ENCODE measurements at places on chromosomes 5 and 9.
A peak's percentile ranks its signal among the peaks of the same experiment; 100 is the strongest.

- no peak for DNase-seq
Observed at GRCh38 chr9:88577256-88578120, 42.5 kb downstream of the NXNL2 start.

DNA sequence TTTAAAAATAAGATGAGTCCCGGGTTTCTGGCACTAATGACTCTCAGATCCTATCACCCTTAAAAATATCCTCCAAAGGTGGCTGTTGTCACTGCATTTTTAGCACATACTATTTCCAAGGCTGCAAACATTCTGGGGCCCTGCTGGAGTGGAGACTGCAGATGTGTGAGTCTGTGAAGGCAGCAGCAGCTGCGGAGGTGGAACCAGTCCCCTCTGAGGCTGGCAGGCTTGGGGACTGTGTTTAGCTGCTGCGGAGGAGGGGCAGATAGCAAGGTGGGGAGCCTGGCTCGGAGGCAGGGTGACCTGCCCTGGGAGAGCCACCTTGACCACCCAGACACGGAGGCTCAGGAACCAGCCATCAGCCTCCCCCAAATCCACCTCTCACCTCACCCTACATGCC, 77.0 kb downstream of the C5orf15 start:
- no peak for DNase-seq

DNA sequence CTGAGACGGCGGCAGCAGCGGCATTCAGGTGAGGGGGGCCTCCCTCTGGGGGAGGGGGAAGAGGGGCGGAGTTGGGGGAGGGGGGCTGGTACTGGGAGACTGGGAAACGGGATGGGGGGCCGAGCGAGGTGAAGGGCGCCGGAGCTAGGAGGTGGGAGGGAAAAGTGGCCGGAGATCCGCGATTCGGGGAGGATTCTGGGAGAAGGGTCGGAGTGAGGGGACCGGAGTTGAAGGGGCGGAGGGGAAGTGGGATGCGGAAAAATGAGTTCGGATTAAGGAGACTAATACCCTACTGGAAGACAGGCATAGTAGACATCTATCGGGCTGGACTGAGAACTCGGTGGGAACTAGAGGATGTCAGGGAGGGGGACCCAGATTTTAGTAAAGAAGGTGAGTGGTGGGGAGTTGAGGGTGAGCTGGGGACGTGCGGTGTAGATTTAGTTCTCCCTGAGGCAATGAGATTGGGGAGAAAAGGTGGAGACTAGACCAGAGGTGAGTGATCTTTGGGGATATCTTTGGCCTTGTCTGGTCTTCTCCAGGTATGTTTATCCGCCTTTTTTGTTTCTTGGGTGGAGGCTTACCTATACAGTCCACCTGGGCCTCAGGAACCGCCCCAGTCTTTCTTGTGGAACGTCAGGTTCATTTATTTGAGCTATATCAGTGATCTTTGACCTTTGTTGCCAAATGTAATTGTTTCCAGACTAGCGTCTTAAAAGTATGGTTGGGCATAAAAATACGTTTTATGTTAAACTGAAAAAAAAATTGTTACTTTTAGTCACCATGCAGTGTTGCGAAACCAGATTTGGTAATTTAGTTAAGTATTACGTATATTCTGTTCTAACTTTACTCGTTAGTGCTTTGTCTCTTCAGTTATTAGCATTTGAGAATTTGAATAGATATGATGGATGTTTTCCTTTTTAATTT, 632 bp downstream of the UBAP1 start:
- DNase-seq, result no peak

GRCh38 chr5:56175021-56175420, 58.1 kb downstream of the ANKRD55 start:
- no peak for DNase-seq

DNA sequence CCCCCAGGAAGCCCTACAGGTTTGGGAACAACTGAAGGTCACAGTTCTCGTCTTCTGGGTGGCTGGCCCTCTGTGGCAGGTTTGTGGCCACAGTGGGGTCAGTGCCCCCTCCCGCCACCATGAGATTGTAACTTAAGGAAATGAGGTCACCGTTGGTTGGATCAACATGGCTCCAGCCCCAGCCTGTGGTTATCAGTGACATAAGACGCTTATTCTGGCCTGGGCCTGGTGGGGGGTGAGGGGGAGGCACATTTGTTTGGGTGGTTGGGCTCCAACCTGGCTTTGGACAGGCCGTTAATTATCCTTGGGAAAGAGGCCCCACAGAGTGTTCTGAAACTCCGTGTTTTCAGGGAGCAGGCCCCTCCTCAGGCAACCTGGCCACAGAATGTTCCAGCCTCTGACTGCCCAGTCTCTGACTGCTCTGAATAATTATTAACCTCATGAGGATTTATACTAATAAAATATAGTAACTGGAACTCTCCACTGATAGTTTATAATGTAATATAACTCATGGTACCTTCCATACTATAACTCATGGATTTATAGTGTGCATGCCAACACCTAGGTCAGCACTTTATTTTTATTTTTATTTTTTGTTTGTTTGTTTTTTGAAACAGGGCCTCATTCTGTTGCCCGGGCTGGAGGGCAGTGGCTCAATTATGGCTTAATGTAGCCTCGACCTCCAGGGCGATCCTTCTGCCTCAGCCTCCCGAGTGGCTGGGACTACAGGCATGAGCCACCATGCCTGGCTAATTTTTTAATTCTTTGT, 58.0 kb upstream of the RPL26L1 start:
- DNase-seq, result peak; percentile 18

DNA sequence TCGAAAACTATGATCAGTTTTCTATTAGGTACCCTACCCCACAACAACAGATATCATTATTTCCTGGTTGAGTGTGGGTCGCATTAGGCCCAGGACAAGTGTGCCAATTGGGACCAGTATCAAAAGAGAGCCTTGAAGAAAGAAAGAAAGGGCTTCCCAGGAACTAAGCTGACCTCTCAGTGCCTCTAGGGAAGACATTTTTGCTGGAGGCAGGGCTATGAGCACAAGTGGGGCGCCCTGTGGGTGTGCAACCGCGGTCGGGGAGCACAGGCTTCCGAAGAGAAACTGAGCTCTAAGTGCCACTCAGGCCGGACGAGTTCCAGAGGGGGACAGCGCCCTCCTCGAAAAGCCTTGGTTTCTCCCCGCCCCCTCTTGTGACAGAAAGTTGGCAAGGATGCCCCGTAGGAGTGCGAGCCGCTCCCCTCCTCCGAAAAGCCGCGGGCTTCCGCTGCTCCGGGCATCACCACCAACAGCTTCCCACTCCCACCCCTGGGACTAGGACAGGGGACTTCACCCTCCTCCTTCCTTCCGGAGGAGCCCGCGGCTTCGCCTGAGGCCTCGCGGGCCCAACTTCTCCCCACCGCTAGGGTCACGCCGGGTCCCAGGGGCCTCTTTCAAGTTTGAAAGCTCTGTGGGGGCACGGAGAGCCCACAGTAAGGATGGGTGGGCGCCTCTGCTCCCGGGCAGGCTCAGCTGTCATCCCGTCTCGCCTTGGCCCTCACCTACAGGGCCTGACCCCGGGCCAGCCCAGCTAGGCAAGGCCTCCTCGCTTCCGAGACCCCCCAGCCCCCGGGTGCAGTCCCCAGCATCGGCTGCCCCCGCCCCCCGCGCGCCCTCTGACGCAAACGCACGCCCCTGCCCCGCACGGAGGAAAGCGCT, 2.0 kb downstream of the NR2F1-AS1 start:
- no peak for DNase-seq

DNA sequence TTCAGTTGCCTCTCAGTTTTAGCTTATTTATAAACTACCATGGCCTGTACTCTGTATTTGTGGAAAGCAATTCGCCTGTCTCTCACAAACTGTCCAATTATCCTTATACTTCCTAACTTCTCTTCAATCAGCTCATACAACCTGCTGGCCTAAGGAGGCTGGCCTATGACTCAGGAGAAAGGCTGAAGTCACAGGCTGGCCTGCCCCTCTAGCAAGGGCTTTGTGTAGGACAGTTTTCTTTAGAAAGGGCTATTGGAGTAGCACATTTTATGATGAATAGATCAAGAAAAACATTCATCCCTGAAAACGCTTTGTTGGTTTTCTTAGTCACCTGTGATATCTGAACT, 988.7 kb upstream of the ARRDC3 start:
- DNase-seq, result no peak

GRCh38 chr9:80467632-80468031, 895.9 kb downstream of the TLE4 start:
- no peak for DNase-seq

- no peak for DNase-seq
Observed at GRCh38 chr9:83423815-83424707, 114.1 kb downstream of the FRMD3 start.

DNA sequence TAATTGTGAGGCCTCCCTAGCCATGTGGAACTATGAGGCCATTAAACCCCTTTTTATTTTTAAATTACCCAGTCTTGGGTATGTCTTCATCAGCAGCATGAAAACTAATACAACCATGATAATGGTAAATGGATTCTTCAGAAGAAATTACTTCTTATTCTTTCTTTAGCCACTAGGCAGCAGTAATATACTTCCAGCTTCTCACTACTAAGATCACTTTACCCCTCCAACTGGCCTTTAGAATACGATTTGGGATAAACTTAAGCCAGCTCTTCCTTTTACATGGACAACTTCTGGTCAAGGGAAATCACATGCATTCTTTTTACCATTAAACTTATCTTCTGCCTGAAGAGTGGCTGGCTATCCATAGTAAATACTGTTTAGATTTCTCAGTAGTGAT, 355.4 kb downstream of the MAN2A1 start:
- DNase-seq, result no peak

- peak; percentile 69 for DNase-seq
Observed at GRCh38 chr9:121557581-121558447, 58.2 kb upstream of the GGTA1 start.

GRCh38 chr9:696332-697323, 144.9 kb upstream of the DMRT1 start:
- DNase-seq, result no peak

DNA sequence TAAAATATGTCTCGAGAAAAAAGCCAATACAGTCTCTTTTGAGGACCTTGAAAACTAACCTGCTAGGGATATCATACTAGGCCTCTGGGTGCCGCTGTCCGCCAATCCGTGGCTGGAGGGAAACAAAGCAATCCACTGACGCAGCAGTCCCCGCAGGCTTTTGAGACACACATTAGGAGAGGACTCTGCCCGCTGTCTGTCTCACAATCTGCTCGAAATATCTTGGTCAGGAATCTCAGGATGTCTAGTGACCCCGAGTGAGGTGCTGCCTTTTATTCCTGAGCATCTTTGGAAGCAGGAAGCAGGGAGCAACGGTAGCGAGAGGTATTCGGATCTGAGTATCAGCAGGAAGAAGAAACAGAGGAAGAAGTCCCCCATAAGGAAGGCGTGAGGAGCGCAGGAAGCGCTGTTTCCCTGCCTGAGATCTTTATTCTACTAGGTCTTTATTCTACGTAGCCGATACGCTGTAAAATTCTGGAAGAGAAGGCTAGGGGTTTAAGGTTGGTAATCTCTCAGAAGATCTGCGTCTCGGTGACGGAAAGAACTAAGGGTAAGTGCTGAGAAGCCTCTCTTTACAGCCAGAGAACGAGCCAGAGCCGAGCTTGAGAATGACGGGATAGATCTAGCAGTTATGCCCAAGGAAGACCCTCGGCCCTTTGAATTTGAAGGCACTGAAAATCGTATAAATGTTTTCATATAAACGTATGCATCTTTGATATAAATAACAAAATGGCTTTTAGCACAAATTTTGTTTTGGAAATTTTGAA, 4.0 kb upstream of the PCDHGA1 start:
- peak; percentile 3 for DNase-seq

DNA sequence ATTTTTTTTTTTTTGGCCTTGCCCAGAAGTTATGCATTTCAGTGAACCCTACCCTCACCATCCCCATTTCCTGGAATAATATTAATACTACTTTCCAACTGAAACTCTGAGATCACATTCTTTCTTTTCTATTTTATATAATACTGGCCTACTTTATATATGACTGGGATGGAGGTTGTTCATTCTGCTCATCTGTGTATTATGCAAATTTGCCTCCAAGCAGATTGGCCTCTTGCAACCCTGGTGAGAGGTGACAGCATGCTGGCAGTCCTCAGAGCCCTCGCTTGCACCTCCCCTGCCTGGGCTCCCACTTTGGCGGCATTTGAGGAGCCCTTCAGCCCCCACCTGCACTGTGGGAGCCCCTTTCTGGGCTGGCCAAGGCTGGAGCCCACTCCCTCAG, 35.4 kb downstream of the CDKN2A start:
- DNase-seq, result no peak

DNA sequence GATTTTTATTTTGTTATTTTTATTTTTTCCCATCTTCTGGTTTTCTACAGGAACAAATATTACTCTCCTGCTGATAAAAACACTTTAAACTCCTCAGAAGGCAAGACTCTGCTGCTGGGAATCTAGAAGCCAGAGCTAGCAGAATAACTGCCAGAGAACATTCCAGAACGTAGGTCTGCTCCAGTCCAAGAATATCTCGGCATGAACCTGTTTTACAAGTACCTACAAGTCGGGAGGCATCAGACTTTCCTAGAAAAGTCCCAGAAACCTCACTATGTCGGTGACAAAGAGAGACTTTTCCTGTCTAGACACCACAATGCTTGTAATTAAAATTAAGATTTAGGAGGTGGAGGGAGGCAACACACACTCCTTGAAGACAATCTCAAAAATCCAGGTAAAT, 41.4 kb downstream of the FABP6 start:
- DNase-seq, result no peak

- no peak for DNase-seq
Observed at GRCh38 chr5:85388770-85389169, 1004.1 kb upstream of the EDIL3 start.

DNA sequence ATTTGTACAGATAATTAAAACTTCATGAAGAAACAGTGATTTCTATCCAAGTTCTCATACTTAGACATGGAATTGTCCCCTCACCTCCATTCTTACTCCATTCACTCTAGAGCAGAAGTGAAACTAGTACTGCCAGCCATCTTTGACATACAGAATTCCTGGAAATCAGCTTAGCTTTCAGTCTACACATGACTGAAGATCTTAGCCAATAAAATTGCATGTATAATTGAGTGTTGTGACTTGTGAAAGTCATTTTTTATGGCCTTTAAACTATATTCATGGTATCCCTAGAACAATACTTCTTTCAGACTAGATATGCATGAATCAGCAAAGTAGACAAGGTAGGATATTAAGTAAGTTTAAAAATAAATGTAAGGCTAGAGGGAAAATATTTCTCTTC, 705.2 kb upstream of the ZNF608 start:
- no peak for DNase-seq

DNA sequence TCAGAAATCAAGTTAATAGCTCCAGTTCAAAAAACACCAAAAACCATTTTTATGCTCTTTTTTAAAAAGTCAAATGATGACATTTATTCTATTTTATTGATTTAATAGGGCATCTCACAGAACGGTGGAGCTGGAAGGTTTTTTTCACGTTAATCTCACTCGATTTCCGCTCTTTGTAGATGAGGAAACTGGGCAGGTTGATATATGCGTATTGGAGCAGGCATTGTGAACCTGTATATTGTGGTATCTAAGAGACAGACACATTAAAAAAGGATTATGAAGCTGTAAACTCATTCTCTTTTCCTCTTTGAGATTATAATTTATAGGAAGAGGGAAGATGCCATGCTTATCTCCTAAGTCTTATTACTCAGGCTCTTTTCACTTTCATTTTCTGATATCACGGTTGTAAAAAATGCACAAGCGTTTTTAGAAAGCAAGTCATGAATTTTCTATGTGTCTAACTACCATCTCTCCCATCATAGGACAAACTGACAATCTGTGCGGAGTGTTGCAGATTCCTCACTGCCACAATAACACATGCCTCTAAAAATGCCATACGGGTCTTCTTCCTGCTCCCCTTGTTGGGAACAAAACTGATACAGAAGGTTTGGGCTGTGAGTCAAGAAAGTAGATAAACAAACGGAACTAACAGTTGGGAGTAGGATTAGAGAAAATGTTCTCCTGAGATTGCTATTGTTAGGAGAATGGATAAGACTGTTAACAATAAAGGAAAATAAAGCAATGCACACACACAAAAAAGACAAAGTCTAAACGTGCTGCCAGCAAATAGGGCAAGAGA, 1997.7 kb downstream of the MAT2B start:
- DNase-seq, result no peak

Data from C1 segment of cervical spinal cord (tissue), 14 donors.